ENCODE measurements at places on chromosomes 6 and 20. TPM values are rescaled to one million over a fixed set of nuclear protein-coding genes. Genes with fewer than 3 reads are reported as not detected.
A peak's percentile ranks its signal among the peaks of the same experiment; 100 is the strongest.

DNA sequence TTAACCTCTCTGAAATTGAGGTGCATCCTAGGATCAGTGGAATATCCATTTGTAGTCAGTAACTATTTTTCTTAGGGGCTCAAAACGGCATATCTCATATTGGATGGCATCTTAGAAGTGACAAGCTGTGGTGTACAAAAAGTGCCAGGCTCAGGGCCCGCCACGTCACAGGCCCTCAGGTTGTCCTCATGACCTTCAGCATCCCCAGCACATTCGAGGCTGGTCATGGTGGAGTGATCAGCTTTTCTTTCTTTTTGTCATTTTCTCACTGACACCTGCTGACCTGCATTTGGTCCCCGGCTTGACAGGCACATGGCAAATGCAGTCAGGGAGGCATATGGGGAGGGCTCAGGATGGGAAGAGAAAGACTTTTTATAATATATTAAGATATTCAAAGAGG is 7.1 kb upstream of the E2F1 start:
- no peak overlapping the region for H3K4me3 ChIP-seq
- H3K4me1 ChIP-seq, result peaks cover 13% of the 10 kb centered on the region
- DNase-seq, result no peak
- no peak overlapping the region for H3K27ac ChIP-seq

- H3K4me1 ChIP-seq, result peaks cover 11% of the 10 kb centered on the region
- H3K27ac ChIP-seq, result peak overlapping the region; percentile 73
- no peaks in the 10 kb centered on the region for H3K36me3 ChIP-seq
- no peak for DNase-seq
Observed at GRCh38 chr6:116550796-116551195, 2.8 kb upstream of the CALHM4 start.

DNA sequence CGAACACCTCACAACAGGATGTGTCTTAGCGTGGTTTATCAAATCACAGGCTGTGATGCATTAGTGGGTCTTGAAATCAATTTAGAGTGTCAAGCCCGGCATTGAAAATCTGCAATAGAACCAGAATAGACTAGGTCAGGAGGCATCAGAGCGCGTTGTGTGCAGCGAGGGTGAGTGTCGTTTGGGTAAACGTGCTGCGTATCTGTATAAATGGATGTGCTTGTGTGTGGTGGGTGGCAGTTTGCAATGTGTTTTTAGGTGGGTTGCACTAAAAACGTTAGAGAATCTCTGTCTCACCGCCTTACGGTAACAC is 121.0 kb upstream of the SULF2 start:
- H3K27me3 ChIP-seq, result peaks cover 15% of the 10 kb centered on the region
- no peak for DNase-seq
- no peaks in the 10 kb centered on the region for H3K36me3 ChIP-seq
- no peak overlapping the region for H3K4me3 ChIP-seq

PEDS1 gene
- 31.0 TPM for total RNA-seq

GRCh38 chr6:156849806-156850205 is 72.6 kb downstream of the ARID1B start:
- no peaks in the 10 kb centered on the region for H3K27me3 ChIP-seq
- DNase-seq, result no peak
- H3K36me3 ChIP-seq, result peaks cover 9% of the 10 kb centered on the region
- peaks cover 40% of the 10 kb centered on the region for H3K4me1 ChIP-seq

DNA sequence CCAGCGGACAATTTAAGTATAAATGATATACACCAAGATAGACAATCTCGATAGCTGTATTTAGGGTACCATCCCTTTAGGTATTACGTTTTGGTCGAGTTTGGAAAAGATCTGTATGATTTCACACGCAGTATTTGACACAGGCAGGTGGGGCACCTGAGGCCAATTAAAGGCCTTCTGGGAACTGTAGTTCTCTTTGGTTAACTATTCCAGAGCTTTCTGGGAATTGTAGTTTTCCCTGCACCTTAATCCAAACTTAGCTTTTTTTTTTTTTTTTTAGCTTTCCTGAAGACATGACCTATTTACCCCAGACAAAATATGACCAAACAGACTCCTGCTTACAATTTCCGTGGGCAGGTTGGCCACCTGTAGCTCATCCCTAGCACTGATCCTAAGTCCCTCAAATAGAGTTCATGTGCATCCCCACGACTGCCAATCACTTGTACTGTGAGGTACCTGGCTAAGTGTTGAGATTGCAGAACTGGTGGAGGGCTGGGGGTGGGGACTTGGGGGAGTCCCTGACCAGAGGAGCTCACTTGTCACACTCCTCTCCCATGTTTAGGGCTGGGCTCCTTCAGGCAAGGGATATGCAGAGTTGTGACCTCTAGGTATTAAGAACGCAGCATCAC is 999 bp upstream of the EHMT2 start:
- H3K27ac ChIP-seq, result peak overlapping the region; percentile 97
- peaks cover 10% of the 10 kb centered on the region for H3K36me3 ChIP-seq
- no peaks in the 10 kb centered on the region for H3K27me3 ChIP-seq
- peaks cover 26% of the 10 kb centered on the region for H3K4me1 ChIP-seq
- no peak for DNase-seq

CLDN20 gene
- not detected for total RNA-seq

GRCh38 chr6:52535711-52536423 is 41.0 kb downstream of the TRAM2 start:
- H3K36me3 ChIP-seq, result peaks cover 5% of the 10 kb centered on the region
- no peaks in the 10 kb centered on the region for H3K27me3 ChIP-seq
- no peak for DNase-seq
- no peak overlapping the region for H3K4me3 ChIP-seq
- no peak overlapping the region for H3K27ac ChIP-seq
- H3K4me1 ChIP-seq, result peaks cover 9% of the 10 kb centered on the region

- peaks cover 5% of the 10 kb centered on the region for H3K4me1 ChIP-seq
- no peak overlapping the region for H3K4me3 ChIP-seq
- no peak overlapping the region for H3K27ac ChIP-seq
- no peak for DNase-seq
- no peaks in the 10 kb centered on the region for H3K36me3 ChIP-seq
- H3K27me3 ChIP-seq, result no peaks in the 10 kb centered on the region
Observed at GRCh38 chr6:11852061-11852651, 73.6 kb upstream of the ADTRP start.

PNLDC1 gene
- total RNA-seq, result not detected

DNA sequence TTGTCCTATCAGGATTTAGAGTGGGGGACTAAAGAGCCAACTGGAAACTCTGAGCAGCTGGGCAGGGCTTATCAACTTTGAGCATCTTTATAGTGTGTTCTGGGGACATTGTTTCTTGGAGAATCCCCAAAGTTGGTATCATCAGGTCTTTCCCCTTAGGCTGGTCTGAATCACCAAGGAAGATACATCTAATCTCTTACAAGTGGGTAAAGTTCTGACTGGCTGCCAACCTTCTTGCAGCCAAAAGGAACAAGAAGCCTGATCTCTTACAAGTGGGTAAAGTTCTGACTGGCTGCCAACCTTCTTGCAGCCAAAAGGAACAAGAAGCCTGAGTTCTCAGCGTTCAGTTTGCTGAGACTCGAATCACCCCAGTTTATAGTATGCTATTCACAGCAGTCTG is 1.6 kb upstream of the MED23 start:
- peaks cover under 1% of the 10 kb centered on the region for H3K36me3 ChIP-seq
- no peak overlapping the region for H3K4me3 ChIP-seq
- no peak for DNase-seq
- no peak overlapping the region for H3K27ac ChIP-seq

GRCh38 chr6:100372326-100373091 is 92.2 kb downstream of the SIM1 start:
- peaks cover 11% of the 10 kb centered on the region for H3K4me1 ChIP-seq
- no peaks in the 10 kb centered on the region for H3K36me3 ChIP-seq
- H3K27me3 ChIP-seq, result peaks cover 8% of the 10 kb centered on the region
- no peak overlapping the region for H3K4me3 ChIP-seq
- no peak for DNase-seq
- no peak overlapping the region for H3K27ac ChIP-seq

SLC17A1 gene
- 0.49 TPM for total RNA-seq

DNA sequence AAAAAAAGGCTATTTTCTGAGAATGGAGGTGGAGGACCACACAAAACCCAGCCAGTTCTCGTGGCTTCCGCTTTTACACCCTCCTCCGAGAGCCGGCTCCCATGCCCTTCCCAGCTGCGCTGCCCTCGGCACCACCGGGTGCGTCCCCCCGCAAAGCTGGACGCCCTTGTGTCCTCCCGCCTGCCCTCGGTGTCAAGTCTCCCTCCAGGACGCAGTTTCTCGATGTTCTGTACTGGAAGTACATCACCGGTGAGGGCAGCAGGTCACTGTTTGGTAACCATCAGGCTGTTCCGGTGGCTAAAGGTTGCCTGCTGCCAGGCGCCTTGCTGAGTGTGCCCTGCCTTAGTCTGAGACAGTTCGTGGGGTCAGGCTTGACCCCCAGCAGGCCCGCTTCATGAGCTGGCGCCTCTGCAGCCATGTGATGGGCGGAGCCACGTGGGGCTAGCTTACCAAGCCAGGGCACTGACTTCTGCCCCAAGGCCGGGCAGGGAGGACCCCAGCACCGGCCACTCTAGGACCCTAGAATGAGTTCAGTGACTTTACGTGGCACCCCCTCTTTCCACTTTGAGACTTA is 34.6 kb downstream of the RREB1 start:
- no peaks in the 10 kb centered on the region for H3K27me3 ChIP-seq
- DNase-seq, result no peak
- H3K4me1 ChIP-seq, result peaks cover 76% of the 10 kb centered on the region
- H3K4me3 ChIP-seq, result peak overlapping the region; percentile 17
- H3K36me3 ChIP-seq, result no peaks in the 10 kb centered on the region

GRCh38 chr6:135449246-135449645 is 48.3 kb downstream of the AHI1 start:
- H3K4me1 ChIP-seq, result no peaks in the 10 kb centered on the region
- no peak for DNase-seq
- H3K36me3 ChIP-seq, result peaks cover 5% of the 10 kb centered on the region
- no peaks in the 10 kb centered on the region for H3K27me3 ChIP-seq

DNA sequence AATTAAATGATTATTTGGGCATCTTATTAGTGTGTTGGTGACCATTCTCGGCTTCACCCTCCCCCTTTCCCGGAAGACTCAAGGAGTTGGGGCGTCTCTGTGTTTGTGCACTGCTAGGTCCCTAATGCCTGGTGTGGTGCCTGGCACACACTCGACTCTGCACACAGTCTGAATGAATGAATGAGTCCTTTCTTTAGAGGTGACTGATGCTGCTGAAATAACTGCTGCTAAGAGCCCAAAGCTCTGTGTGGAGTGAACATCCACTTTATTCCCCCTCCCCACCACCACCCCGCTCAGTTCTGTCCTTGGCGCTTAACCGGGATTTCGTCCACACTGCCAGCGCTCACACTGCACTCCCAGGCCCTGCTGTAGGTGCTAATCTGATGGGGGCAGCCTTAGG is 1.2 kb upstream of the PHACTR3 start:
- H3K4me3 ChIP-seq, result no peak overlapping the region
- peaks cover 14% of the 10 kb centered on the region for H3K4me1 ChIP-seq
- H3K27ac ChIP-seq, result no peak overlapping the region

DNA sequence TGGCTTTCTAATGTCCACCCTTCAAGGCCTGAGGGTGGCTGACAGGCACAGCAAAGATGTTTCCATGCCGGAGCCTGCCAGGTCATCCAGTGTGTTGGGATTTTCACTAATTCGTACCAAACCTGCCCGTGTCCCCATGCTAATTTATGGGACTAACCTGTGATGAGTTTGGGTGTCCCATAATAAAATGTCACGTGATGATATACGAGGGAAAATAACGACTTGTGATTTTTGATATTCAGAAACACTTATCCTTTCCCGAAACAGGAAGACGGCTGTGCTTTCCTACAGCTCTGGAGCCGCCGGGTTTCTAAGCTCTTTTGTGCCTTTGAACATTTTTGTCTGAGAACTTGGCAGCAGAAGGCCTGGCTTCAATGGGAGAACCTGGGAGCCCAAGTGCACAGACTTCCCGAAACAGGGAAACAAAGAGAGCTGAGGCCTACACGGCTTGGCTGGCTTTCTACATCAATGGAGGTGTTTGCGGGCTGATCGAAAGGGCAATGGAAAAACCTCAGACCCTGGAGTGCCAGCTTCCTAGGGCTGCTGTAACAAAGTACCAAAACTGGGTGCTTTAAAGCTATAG is 171.9 kb upstream of the JARID2 start:
- no peak overlapping the region for H3K27ac ChIP-seq
- no peak for DNase-seq
- peaks cover 17% of the 10 kb centered on the region for H3K4me1 ChIP-seq
- H3K4me3 ChIP-seq, result no peak overlapping the region

- no peak overlapping the region for H3K4me3 ChIP-seq
- H3K36me3 ChIP-seq, result no peaks in the 10 kb centered on the region
- H3K27ac ChIP-seq, result no peak overlapping the region
- peaks cover 7% of the 10 kb centered on the region for H3K27me3 ChIP-seq
- no peak for DNase-seq
Observed at GRCh38 chr20:20210327-20210726, 157.6 kb upstream of the INSM1 start.

IL17F gene
- not detected for total RNA-seq

CASS4 gene
- total RNA-seq, result 0.09 TPM

DNA sequence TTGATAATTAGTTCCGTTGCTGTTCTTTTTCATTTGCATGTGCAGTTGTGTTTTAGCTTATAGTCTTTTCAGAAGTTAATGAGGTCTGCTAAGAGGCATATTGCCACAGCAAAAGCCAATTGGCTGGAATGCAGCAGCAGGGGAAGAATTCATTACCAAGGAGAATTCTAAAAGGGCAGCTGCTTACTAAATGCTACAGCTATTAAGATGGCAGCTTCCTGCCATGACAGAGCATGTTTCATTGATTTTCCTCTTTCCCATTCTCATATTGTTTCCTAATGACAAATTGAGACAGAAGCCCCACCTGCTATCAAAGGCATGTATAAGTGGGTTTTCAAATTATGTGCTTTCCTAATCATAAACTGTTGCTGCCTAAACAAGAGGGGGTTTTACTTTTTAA is 66.6 kb downstream of the CLVS2 start:
- no peak for DNase-seq
- H3K27ac ChIP-seq, result no peak overlapping the region
- no peaks in the 10 kb centered on the region for H3K27me3 ChIP-seq
- no peaks in the 10 kb centered on the region for H3K4me1 ChIP-seq
- no peak overlapping the region for H3K4me3 ChIP-seq
- no peaks in the 10 kb centered on the region for H3K36me3 ChIP-seq

DNA sequence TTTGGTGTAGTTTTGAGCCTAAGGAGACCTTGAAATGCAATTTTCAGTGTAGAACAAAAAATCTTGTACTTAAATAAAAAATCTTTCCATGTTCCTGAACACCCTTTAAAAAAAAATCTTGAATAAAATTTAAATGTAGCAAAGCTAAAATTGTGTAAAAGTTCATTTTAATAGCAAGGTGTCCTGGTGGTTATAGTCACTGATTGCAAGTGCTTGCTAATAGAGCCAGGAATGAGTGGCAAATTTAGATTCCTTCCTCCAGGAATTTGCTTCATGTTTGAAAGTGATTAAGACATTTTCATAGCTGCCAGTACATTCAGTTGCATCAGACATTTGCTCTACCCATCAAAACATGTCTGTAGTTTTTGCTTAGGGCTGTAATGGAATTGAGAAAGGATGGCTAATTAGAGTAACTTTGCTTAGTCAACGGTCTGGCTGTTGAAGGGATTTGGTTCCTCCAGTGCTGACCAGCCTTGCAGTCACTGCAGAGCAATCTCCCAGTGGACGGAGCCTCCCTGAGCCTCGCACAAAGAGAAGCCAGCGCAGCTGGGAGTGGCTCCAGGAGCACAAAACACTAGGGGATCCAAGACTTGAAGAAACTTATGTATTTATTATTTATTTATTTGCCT is 36.5 kb downstream of the AKAP12 start:
- H3K4me1 ChIP-seq, result peaks cover 11% of the 10 kb centered on the region
- H3K27me3 ChIP-seq, result peaks cover 24% of the 10 kb centered on the region
- H3K4me3 ChIP-seq, result no peak overlapping the region
- no peaks in the 10 kb centered on the region for H3K36me3 ChIP-seq
- no peak overlapping the region for H3K27ac ChIP-seq
- DNase-seq, result no peak

- DNase-seq, result no peak
- H3K4me1 ChIP-seq, result peaks cover 55% of the 10 kb centered on the region
- H3K4me3 ChIP-seq, result peak overlapping the region; percentile 34
- H3K27ac ChIP-seq, result no peak overlapping the region
Observed at GRCh38 chr6:111603040-111603439, 2.6 kb downstream of the TRAF3IP2 start.

All from progenitor cell of endocrine pancreas (in vitro differentiated cells).